CD4-positive, CD25-positive, alpha-beta regulatory T cell (primary cell): ENCODE measurements at places on chromosomes 16 and 17. TPM values are rescaled to one million over a fixed set of nuclear protein-coding genes. Genes with fewer than 3 reads are reported as not detected.

The FOXN1 gene
- polyA plus RNA-seq = not detected

The KRT33A gene
- not detected for polyA plus RNA-seq

The ABCA9 gene
- not detected for polyA plus RNA-seq

The SCARF1 gene
- not detected for polyA plus RNA-seq

DNA sequence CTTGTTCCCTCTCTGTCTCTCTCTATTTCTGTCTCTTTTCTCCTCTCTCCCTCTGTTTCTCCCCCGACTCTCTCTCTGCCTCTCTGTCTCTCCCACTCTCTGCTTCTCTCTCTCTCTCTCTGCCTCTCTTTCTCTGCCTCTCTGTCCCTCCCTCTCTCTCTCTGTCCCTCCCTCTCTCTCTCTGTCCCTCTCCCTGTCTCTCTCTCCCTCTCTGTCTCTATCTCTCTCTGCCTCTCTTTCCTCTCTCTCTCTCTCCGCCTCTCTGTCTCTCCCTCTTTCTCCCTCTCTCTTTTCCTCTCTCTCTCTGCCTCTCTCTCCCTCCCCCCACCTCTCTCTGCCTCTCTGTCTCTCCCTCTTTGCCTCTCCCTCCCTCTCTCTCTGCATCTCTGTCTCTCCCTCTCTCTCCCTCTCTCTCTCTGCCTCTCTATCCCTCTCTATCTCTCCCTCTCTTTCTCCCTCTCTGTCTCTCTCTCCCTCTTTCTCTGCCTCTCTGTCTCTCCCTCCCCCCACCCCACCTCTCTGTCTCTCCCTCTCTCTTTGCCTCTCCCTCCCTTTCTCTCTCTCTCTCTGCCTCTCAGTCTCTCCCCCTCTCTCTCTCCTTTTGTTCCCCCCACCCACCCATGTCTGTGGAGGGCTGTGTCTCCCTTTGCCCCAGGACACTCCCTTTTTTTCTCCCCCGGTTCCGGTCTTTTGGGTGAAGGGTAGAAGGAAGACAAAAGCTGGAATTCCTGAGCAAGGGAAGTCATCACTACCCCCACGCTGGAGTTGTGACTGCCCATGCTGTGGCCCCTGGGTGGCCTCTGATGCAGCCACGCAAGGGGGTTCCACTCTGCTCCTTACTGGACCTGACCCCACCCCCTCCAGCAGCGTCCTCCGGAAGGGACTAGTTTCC, 27.1 kb upstream of the MGAT5B start:
- peaks cover 8% of the 10 kb centered on the region for H3K4me1 ChIP-seq
- H3K27ac ChIP-seq = no peak overlapping the region
- H3K27me3 ChIP-seq = peaks cover 17% of the 10 kb centered on the region
- no peaks in the 10 kb centered on the region for H3K36me3 ChIP-seq

- H3K4me3 ChIP-seq = no peak overlapping the region
- no peak for DNase-seq
- no peaks in the 10 kb centered on the region for H3K27me3 ChIP-seq
- H3K27ac ChIP-seq = peak overlapping the region; percentile 33
Measured at GRCh38 chr17:82241183-82241925, 12.5 kb downstream of the SLC16A3 start.

- peak overlapping the region; percentile 99 for H3K27ac ChIP-seq
- H3K27me3 ChIP-seq = no peaks in the 10 kb centered on the region
- no peak for DNase-seq
Measured at GRCh38 chr17:58338454-58338840, 9.9 kb upstream of the TSPOAP1 start.

DNA sequence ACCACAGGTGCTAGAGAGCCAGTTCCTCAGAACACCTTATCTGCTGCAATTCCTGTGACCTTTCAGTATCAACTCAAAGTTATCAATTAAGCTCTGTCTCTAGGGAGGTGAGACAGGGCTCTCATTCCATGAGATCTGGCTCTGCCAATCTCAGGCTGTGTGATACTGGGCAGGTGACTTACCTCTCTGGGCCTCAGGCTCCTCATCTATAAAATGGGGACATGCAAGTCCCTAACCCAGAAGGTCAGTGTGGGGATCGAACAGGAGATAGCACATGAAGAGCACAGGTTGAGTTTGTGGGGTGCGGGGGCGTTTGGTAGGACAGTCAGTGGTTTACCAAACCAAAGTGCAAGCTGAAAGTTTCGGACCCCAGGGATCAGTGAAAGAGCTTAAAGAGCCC, 319.3 kb upstream of the CCL2 start:
- no peaks in the 10 kb centered on the region for H3K4me1 ChIP-seq
- no peak overlapping the region for H3K4me3 ChIP-seq
- H3K27me3 ChIP-seq = peaks cover 2% of the 10 kb centered on the region
- H3K36me3 ChIP-seq = no peaks in the 10 kb centered on the region

- H3K4me1 ChIP-seq = peaks cover 36% of the 10 kb centered on the region
- H3K27ac ChIP-seq = no peak overlapping the region
- H3K36me3 ChIP-seq = peaks cover 18% of the 10 kb centered on the region
- no peak for DNase-seq
- H3K27me3 ChIP-seq = no peaks in the 10 kb centered on the region
Measured at GRCh38 chr17:48244814-48245213, 137.2 kb downstream of the SNX11 start.

DNA sequence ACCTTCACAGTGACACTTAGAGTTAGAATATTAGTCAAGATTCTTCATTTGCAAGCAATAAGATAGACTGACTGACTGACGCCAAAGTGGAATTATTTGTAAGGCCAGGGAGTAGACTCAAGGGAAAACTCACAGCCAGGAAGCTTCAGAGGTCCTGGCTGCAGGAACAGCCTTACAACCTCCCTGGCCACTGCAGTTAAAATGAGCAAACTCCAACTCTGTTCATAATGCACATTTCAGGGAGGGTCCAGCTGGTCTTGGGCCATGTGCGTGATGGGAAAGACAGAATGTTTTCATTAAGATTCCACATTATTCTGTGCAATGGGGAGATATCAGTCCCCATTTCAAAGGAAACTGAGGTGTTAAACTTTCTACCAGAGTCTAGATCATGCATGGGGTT, 9.9 kb downstream of the CAPNS2 start:
- DNase-seq = no peak
- no peaks in the 10 kb centered on the region for H3K36me3 ChIP-seq

DNA sequence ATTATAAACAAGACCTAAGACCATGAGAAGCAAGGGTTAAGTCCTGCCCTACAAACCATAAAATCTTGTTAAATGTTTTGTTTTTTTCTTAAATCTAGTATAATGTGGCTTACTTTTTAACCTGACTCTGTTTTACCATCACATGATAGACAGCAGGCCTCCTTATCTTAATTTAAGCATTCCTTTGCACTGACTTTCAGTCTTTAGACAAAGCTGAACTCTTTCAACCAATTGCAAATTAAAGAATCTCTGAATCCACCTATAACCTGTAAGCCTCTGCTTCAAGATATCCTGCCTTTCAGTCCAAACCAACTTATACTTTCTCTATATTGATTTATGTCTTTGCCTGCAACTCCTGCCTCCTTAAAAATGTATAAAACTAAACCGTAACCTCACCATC, 478.5 kb downstream of the GRIN2A start:
- H3K27me3 ChIP-seq = no peaks in the 10 kb centered on the region
- no peaks in the 10 kb centered on the region for H3K36me3 ChIP-seq
- H3K27ac ChIP-seq = no peak overlapping the region
- no peaks in the 10 kb centered on the region for H3K4me1 ChIP-seq
- DNase-seq = no peak
- H3K4me3 ChIP-seq = no peak overlapping the region
